SK-MEL-5 (cell line): ENCODE measurements at places on chromosomes 1 and 21.

DNA sequence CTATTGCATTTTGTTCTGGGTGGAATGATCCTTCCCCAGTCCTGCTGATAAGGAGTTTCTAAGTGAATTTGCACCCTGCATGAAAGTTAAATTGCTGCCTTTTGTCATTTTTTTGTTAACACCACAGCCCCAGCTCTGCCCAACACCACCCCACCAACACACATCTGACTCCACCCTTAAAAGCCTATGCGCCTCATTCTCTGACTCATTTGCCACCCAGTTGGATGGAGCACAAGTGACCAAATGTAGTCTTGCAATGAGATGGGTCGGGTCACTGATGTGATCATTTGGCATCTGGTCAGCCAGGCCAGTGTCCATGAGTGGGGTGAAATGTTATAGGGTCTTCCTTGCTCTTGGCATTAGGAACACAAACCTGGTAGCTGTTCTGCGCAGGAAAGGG lies 256.8 kb downstream of the KAZN start:
- DNase-seq = no peak

GRCh38 chr1:184513421-184513820 lies 126.6 kb downstream of the C1orf21 start:
- DNase-seq = no peak

- no peak for DNase-seq
These were observed 9.7 kb downstream of the BCL9 start for GRCh38 chr1:147551036-147551435.

DNA sequence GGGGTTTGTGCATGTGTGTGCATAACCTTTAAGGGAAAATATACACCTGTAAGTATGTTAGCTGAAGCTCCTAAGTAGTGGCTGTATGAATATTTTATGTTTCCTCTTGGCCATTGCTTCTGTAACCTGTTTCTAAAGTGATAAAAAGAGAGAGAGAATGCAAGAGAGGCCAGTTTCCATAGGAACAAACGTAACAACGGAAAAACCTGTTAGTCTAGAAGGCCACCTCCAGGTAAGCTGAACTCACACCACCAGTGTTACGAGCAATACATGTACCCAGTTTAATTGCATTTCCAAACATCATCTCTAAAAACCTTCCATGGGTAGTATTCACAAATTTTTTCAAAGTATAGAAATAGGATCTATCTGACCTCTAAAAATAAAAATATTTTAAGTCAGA lies 63.1 kb downstream of the PLPPR4 start:
- no peak for DNase-seq

DNA sequence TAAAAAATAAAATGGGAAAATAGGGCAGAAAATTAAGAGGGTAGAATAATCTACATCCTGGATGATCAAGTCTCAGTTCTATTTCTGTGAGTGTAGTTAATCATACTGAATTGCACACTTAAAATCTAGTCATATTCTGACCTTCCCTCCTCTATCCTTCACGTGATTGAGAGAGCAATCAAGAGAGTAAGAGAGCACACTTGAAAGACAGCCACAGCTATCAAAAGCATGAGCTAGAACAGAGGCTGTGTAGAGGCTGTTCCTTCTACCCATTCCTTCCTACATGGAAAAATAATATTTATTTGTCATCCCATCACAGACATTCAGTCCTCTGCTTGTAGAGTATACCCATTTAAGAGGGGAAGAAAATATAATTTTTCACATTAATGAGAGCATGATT lies 52.4 kb downstream of the PHC2 start:
- no peak for DNase-seq

- DNase-seq = no peak
These were observed 18.2 kb downstream of the COQ8A start for GRCh38 chr1:226958300-226958699.

- peak; percentile 91 for DNase-seq
These were observed 54.0 kb downstream of the APP start for GRCh38 chr21:26116456-26117011.

DNA sequence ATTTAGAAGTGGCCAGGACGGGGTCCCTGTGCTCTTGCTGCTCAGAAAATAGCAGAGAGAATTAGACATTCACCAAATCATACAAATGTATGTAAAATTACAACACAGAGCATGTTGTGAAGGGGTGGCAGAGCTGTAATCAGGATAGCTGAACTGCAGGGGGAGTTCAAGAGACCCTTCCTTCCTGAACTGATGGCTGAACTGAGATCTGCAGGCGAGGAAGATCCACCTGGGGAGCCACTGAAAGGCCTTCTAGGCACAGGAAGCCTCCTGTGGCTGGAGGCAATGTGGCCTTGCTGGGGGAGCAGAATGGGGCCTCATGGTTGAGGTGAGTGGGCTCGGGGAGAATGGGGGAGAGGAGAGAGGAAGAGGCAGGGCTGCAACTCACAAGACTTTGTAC lies 216.5 kb downstream of the PRDM2 start:
- DNase-seq = no peak

- peak; percentile 27 for DNase-seq
These were observed 9.3 kb upstream of the KLHDC8A start for GRCh38 chr1:205365945-205366463.

GRCh38 chr1:76940571-76941335 lies 73.5 kb downstream of the ST6GALNAC5 start:
- no peak for DNase-seq

DNA sequence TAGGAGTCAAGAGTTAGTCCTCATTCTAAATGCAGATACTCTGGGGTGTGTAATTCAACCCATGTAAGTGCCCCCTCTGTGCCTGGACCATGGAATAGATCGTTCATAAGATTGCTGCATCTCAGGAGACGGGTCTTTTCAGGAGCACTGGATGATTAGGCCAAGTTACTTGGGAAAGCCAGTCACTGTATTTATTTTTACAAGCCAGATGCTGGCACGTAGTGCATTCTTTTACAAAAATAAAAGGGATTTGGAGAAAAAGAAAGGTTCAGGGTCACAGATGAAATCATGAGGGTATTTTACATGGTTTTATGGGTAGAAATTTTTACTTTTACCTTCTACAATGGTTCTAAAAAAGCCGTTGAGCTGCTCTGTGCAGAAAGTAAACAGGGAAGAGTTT lies 102.6 kb upstream of the UBE2U start:
- DNase-seq = no peak

DNA sequence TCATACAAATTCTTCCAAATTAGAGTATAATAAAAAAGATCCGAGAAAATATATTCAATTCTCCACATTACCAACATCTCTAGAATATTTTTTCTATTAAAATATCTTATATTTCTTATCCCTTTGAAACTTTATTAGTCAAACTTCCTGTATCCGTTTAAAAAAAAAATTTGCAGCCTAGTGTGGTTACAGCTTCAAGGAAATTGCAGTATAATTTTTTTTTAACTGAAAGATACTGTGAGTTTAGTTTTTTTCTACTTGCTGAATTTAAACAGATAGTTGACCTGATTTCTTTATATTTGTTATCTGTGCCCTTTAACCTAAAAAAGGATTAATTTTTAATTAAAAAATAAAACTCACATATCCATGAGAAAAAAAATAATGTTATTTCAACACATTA lies 1.5 kb downstream of the RGS18 start:
- DNase-seq = no peak

DNA sequence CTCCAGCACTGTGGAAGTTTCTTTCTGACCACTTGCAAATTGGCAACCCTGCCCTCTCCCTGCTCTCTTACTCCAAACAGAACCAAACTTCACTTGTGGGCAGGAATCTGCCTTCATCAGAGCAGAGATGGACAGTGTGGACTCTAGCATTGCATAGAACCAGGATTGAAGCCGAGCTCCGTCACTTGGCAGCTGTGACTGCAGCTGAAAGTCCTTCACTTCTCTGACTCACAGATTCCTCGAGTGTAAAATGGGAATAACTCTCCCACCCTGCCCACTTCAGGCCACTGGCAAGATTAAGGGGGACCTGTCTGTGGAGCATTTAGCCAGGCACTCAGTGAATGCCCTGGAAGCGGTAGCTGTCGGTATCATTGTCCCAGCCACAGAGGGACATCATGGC lies 75.7 kb upstream of the ZBTB40 start:
- DNase-seq = no peak

- no peak for DNase-seq
These were observed 18.9 kb downstream of the UBE4B start for GRCh38 chr1:10051656-10052055.

DNA sequence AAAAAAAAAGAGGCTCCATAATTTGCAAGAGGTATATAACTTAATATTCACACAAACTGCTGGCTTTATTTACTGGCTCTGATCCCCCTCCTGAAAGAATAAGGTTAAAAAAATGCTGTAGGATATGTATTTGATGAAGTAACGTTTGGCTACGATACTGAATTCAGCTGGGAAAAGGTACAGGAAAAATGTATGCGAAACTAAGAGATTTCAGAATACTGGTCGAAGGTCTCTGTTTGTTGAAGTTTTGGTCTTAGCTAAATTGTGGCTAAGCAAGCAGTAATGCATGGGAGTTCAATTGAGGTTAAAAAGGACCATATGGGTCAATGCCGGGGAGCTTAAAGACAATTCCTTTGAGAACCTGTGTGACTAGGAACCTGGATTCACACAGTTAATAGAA lies 355.5 kb upstream of the NCAM2 start:
- DNase-seq = no peak

- no peak for DNase-seq
These were observed 16.2 kb downstream of the EDN2 start for GRCh38 chr1:41468122-41468762.

GRCh38 chr1:224541901-224542630 lies 74.1 kb upstream of the CNIH3 start:
- DNase-seq = peak; percentile 46

DNA sequence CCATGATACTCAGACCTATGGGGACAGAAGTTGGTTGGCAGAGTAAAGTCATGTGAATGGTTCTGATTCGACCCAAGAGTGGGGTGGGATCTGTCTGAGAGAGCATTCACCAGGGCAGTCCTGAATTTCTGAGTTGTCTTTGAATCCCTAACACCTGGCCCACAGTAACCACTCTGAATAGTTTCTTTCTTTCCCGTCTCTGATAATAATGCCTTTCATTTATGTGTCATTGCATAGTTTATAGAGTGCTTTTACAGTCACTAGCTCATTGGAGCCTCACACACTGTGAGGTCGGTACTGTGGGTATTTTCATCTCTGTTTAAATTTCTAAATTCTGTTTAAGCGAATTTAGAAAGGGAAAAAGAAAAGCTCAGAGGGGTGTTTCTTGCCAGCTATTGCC lies 147.1 kb downstream of the C1orf21 start:
- DNase-seq = peak; percentile 70

GRCh38 chr1:42576935-42577334 lies 81.3 kb upstream of the PPIH start:
- no peak for DNase-seq

- no peak for DNase-seq
These were observed 12.6 kb downstream of the HSPG2 start for GRCh38 chr1:21924503-21925005.

GRCh38 chr1:248873993-248874533 lies 15.2 kb upstream of the ZNF692 start:
- DNase-seq = peak; percentile 91

DNA sequence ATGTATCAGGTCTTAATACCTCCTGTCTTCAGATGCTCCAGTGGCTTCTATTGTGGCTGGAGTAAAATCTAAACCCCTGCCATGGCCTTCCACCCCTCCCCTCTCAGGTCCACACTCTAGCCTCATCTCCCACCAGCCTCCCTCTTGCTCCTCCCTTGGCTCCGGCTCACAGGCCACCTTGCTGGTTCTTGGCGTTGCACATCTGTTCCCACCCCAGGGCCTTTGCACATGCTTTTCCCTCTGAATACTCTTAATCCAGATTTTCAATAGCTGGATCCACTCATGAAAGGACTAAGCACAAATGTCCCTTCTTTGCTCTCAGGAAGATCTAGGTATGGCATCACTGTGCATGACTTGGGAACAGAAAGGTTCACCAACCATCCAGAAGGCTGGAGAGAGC lies 415.4 kb upstream of the VAMP3 start:
- no peak for DNase-seq

DNA sequence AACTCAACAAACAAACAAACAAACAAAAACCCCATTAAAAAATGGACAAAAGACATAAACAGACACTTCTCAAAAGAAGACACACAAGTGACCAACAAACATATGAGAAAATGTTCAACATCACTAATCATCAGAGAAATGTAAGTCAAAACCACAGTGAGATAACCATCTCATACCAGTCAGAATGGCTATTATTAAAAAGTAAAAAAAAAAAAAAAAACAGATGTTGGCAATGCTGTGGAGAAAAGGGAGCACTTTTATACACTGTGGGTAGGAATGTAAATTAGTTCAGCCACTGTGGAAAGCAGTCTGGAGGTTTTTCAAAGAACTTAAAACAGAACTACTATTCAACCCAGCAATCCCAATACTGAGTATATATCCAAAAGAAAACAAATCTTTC lies 94.7 kb downstream of the PLPP3 start:
- DNase-seq = no peak

DNA sequence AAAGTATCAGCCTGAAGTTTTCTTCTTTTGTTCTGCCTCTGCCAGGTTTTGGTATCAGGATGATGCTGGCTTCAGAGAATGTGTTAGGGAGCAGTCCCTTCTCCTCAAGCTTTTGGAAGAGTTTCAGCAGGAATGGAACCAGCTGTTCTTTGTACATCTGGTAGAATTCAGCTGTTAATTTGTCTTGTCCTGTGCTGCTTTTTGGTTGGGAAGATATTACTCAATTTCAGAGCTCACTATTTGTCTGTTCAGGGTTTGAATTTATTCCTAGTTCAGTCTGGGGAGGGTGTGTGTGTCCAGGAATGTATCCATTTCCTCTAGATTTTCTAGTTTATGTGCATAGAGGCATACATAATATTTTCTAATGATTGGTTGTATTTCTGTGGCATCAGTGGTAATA lies 12.8 kb downstream of the ZNF678 start:
- DNase-seq = no peak

DNA sequence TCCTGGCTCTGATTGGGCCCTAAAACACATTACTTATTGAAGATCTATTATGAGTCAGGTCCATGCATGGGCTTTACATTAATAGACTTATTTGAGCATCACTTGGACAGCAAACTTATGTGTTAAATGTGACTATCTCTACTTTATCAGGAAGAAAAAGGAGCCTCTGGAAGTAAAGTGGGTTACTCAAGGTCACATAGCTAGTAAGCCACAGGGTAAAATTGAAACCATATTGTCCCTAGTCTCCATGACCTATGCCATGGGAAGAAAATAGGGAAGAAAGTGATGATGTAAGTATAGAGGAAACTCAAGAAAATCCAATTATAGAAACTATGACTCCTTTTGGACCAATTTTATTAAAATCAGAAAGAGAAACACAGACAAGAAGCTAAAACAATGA lies 555.3 kb downstream of the NUF2 start:
- no peak for DNase-seq
